ENCODE measurements at places on chromosomes 3 and 15. TPM values are rescaled to one million over a fixed set of nuclear protein-coding genes. Genes with fewer than 3 reads are reported as not detected.

DNA sequence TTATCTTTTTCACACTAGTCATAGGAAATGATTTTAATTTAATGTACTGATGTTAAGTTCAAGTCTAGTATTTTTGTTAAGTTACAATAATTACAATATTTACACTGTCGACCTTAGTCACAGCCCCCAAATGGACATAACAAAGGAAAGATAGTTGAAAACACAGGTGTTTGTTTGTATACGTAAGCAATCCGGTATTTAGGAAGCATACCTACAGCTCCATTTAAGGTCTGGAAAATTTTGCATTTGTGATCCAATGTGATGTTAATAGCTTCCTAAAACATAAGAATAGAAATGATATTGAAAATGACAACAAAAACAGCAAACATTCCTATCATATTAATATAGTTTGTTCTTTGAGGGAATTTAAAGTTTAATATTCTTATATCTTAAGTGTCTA lies 56.9 kb downstream of the PLOD2 start:
- no peaks in the 10 kb centered on the region for H3K4me1 ChIP-seq
- H3K27me3 ChIP-seq: no peaks in the 10 kb centered on the region
- no peaks in the 10 kb centered on the region for H3K36me3 ChIP-seq
- H3K4me3 ChIP-seq: no peak overlapping the region

HYKK gene
- 2.8 TPM for total RNA-seq

MCCC1 gene
- total RNA-seq: 40.8 TPM

FGF12 gene
- not detected for total RNA-seq

DNA sequence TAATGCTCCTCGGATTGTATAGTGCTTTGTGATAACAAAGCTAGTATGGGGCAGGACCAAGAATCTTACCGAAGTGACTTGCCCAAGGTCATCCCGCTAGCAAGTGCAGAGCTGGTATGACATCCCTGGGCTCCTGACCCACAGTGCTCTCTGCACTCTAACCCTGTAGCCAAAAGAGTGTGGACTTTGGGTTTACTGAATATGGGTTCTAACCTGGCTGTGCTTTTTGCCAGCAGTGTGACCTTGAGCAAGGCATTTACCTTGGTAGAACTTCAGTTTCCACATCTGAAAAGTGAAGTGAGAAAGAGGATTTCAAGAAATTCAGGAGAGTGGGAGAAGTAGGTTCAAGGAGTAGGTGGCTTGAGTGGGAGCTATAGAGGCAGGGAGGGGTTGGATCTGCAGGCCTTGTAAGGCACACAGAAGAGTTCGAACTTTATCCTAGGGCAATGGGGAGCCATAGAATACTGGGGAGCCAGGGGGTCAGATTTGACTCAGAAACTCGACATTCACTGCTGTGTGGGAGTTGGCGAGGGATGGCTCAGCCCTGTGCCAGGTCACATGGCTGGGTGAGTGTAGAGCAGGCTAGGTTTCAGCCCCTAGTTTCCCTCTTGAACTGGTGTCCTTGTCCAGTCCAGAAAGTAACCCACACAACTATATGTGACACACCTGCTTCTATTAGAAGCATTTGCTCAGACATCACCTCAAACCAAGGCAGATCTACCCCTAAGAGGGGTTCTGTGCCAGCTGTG lies 91.9 kb downstream of the RPLP1 start:
- H3K27ac ChIP-seq: no peak overlapping the region
- H3K36me3 ChIP-seq: no peaks in the 10 kb centered on the region
- DNase-seq: no peak

- no peak overlapping the region for H3K27ac ChIP-seq
- no peak for DNase-seq
- H3K36me3 ChIP-seq: no peaks in the 10 kb centered on the region
- no peaks in the 10 kb centered on the region for H3K27me3 ChIP-seq
- no peak overlapping the region for H3K4me3 ChIP-seq
- H3K4me1 ChIP-seq: peaks cover 18% of the 10 kb centered on the region
Observed at GRCh38 chr15:68235022-68235421, 5.5 kb upstream of the CLN6 start.

C3orf49 gene
- not detected for total RNA-seq

- DNase-seq: no peak
- no peak overlapping the region for H3K27ac ChIP-seq
- H3K36me3 ChIP-seq: no peaks in the 10 kb centered on the region
- no peak overlapping the region for H3K4me3 ChIP-seq
- no peaks in the 10 kb centered on the region for H3K4me1 ChIP-seq
Observed at GRCh38 chr3:98692787-98693473, 70.2 kb upstream of the ST3GAL6 start.

DNA sequence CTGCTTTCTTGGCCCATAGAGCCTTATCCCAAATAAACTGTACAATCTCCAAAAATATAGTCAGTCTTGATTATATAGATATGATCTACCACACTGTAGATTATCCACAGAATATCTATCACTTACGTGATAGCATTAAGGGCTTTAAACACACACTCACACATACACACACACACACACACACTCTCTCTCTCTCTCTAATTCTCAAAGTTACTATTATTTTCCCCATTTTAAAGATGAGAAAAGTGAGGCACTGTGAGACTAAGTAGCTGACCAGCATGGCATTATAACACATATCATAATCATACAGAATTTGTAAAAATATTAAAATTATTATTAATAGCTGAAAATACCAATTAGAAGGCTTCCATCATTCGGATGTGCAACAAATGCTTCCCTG lies 4.2 kb downstream of the TBC1D5 start:
- no peak overlapping the region for H3K27ac ChIP-seq
- no peaks in the 10 kb centered on the region for H3K36me3 ChIP-seq
- H3K4me1 ChIP-seq: peaks cover 54% of the 10 kb centered on the region
- H3K27me3 ChIP-seq: no peaks in the 10 kb centered on the region
- DNase-seq: no peak

DNA sequence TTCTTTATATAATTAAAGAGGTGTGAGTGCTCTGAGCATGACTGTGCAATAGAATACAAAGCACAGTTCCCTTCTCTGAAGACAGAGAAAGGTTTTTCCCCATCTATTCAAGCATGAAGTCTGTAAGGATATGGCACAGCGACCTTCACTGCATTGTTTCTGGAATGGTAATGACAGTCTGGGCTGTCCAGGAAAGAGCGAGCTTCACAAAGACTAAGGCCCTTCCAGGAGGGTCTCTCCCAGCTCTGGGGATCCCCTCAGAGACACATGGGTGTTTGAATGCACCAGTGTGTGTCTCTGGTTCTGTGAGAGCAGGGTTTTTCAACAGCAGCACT lies 179.9 kb upstream of the NR2E3 start:
- H3K27ac ChIP-seq: no peak overlapping the region
- H3K27me3 ChIP-seq: peaks cover 12% of the 10 kb centered on the region
- H3K36me3 ChIP-seq: no peaks in the 10 kb centered on the region
- no peaks in the 10 kb centered on the region for H3K4me1 ChIP-seq

SLC9A9 gene
- total RNA-seq: 4.3 TPM

DNA sequence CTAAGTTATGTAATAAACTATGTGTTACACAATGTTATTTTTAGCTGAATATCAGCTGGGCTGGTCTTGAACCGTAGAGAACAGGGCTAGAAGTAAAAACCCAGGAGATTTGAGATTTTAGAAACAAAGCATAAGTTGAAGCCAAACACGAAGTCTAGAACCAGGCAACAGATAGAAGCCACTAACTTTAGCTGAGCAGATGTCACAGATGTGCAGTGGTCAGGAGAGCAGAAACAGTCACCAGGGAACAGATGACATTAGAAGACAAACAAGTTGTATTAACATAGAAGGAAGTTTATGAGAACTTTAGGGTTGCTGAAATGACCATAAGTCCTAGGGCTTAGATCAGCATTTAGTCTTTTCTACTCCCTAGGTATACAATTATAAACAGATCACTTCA lies 731.0 kb downstream of the ZNF385D start:
- no peak overlapping the region for H3K4me3 ChIP-seq
- no peak for DNase-seq

DNA sequence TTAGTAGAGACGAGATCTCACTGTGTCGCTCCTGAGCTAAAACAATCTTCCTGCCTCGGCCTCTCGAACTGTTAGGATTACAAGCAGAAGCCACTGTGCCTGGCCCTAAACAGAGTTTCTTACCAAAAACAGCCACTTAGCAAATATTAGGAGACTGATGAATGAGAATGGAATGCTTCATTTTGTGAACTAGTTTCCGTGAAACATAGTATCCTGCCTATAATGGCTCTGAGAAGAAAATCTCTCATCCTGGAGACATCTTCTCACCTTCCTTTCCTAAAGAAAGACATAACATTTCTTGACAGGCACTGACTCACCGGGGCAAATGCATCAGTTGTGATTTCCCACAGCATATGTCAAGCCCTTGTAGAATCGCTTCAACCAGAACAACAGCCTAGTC lies 44.9 kb downstream of the GJD2 start:
- no peaks in the 10 kb centered on the region for H3K36me3 ChIP-seq
- DNase-seq: no peak
- H3K27ac ChIP-seq: no peak overlapping the region
- peaks cover 33% of the 10 kb centered on the region for H3K27me3 ChIP-seq
- no peaks in the 10 kb centered on the region for H3K4me1 ChIP-seq

GOLGA8H gene
- total RNA-seq: 0.46 TPM

DNA sequence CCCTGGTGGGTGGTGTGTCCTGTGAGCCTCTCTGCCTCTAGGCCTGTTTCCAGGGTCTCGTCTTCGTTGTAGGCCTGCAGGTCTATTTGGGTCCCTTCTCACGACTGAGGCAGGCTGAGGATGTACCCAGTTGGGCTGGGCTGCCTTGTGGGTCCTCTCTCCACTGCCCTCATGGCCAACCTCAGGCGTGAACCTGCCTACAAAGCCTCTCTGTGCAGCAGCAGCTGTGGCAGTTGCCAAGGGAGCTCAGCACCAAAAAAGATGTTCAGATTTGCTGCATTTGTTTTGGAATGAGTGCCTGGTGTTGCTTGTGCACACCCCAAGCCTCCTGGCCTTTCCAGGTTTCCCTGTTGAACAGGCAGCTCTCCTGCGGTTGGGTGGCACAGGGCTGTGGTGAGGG lies 13.4 kb downstream of the KLF13 start:
- H3K36me3 ChIP-seq: no peaks in the 10 kb centered on the region
- peak overlapping the region; percentile 25 for H3K4me3 ChIP-seq
- H3K4me1 ChIP-seq: peaks cover 99% of the 10 kb centered on the region
- DNase-seq: no peak

GRCh38 chr3:63588895-63589294 lies 63.6 kb upstream of the SNTN start:
- H3K36me3 ChIP-seq: no peaks in the 10 kb centered on the region
- no peaks in the 10 kb centered on the region for H3K27me3 ChIP-seq
- DNase-seq: no peak
- no peak overlapping the region for H3K4me3 ChIP-seq
- H3K27ac ChIP-seq: no peak overlapping the region
- no peaks in the 10 kb centered on the region for H3K4me1 ChIP-seq

LRRN1 gene
- total RNA-seq: 2.6 TPM

ZPLD1 gene
- 0.32 TPM for total RNA-seq

GNB4 gene
- 0.39 TPM for total RNA-seq

CATSPER2 gene
- total RNA-seq: 4.5 TPM

MAP6D1 gene
- 1.00 TPM for total RNA-seq

GRCh38 chr15:64096668-64097384 lies 1.0 kb downstream of the SNX1 start:
- DNase-seq: no peak
- H3K27ac ChIP-seq: peak overlapping the region; percentile 97
- peak overlapping the region; percentile 100 for H3K4me3 ChIP-seq
- no peaks in the 10 kb centered on the region for H3K27me3 ChIP-seq
- H3K4me1 ChIP-seq: peaks cover 65% of the 10 kb centered on the region

CELSR3 gene
- 14.2 TPM for total RNA-seq

DNA sequence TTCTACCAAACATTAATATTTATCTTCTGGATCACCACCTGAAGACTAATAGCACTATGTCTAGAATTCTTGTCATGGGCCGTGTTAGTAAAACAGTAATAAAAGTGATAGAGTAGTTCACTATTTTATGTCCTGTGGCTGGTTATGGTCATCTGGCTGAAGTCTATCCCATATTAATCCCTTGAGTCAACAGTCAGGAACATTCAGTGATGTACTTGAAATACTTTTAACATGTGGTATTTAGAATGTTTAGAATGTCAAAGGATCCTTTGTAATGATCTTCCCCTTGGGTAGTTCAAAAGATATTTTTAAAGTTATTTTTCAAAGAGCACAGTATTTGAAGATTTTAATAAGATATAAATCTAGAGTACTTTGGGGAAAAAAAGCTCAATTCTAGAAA lies 117.0 kb downstream of the MBNL1 start:
- no peak overlapping the region for H3K4me3 ChIP-seq
- no peaks in the 10 kb centered on the region for H3K27me3 ChIP-seq
- H3K27ac ChIP-seq: peak overlapping the region; percentile 80
- peaks cover 76% of the 10 kb centered on the region for H3K4me1 ChIP-seq
- no peaks in the 10 kb centered on the region for H3K36me3 ChIP-seq

HGD gene
- total RNA-seq: 0.74 TPM

- DNase-seq: no peak
- no peaks in the 10 kb centered on the region for H3K27me3 ChIP-seq
- H3K36me3 ChIP-seq: no peaks in the 10 kb centered on the region
Observed at GRCh38 chr3:19891740-19892139, 42.3 kb downstream of the EFHB start.

CFAP100 gene
- total RNA-seq: not detected

GRCh38 chr3:136120373-136121348 lies 75.5 kb downstream of the MSL2 start:
- H3K4me3 ChIP-seq: no peak overlapping the region
- no peaks in the 10 kb centered on the region for H3K27me3 ChIP-seq
- H3K36me3 ChIP-seq: peaks cover 4% of the 10 kb centered on the region
- DNase-seq: no peak

DNA sequence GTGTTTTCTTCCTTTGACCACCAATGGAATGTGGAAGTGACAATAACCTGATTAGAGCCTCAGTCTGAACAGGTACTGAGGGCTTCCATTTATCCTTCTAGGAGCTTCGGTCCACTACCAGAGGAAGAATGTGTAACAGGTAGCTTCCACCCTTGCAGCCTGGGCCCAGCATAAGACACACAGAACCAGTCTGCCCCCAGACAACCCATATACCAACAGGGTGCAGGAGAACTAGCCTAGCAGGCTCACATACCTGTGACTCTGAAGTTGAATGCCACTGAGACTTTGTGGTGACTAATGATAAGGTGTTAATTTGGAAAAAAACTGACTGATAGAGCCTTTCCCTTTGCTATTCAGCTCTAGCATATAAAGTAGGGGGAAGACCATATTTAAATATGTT lies 166.2 kb downstream of the NEK10 start:
- H3K27me3 ChIP-seq: no peaks in the 10 kb centered on the region
- no peak for DNase-seq
- no peaks in the 10 kb centered on the region for H3K4me1 ChIP-seq
- no peak overlapping the region for H3K4me3 ChIP-seq
- H3K36me3 ChIP-seq: no peaks in the 10 kb centered on the region
- H3K27ac ChIP-seq: no peak overlapping the region

SUMF1 gene
- total RNA-seq: 5.0 TPM

RPL15 gene
- total RNA-seq: 2,452 TPM
